EH (cell line): ENCODE measurements at places on chromosomes 11 and 22.

- peak; percentile 100 for DNase-seq
Observed at GRCh38 chr11:85718991-85719807, 33.2 kb upstream of the CCDC89 start.

- DNase-seq = no peak
Observed at GRCh38 chr11:72307439-72307838, 63.5 kb upstream of the PHOX2A start.

GRCh38 chr11:133801356-133801755 is 44.0 kb downstream of the SPATA19 start:
- DNase-seq = no peak

- no peak for DNase-seq
Observed at GRCh38 chr11:132260636-132261035, 890.2 kb downstream of the NTM start.

DNA sequence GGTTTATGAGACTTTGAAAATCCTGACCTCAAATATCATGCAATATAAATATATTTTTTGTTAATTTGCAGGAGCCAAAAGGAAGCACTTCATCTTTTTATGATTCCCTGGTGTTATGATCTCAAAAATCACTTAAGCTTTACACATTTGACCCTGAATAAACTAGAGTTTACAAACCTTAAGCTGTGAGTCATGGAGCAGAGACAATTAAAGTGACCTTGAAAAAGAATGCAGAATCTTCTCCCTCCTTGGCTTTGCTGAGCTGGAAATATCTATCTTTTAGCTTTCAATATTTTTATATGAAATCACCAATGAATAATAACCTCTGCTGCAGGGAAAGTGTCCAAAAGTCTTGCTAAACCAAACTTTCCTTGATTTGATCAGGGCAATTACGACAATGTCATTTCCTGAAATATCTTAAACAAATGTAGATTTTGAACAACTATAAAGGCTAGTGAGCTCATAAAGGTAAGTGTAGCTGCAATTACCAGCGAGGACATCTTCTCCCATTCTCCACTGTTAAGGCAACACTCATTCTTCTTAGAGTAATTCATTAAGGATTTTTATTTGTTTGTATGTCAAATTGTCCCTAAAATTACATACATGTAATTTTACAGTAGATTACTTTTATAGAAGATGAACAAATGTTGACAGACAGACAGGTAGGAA is 747.0 kb upstream of the LUZP2 start:
- DNase-seq = no peak

GRCh38 chr11:11373934-11374333 is 20.9 kb upstream of the CSNK2A3 start:
- DNase-seq = no peak

GRCh38 chr11:8055836-8056526 is 25.0 kb upstream of the TUB start:
- DNase-seq = no peak

GRCh38 chr22:22125579-22126468 is 118.8 kb upstream of the VPREB1 start:
- DNase-seq = no peak
